ENCODE measurements at places on chromosomes 5 and 9.
A peak's percentile ranks its signal among the peaks of the same experiment; 100 is the strongest.

GRCh38 chr9:7176561-7176960, 418.8 kb downstream of the KDM4C start:
- DNase-seq = no peak

DNA sequence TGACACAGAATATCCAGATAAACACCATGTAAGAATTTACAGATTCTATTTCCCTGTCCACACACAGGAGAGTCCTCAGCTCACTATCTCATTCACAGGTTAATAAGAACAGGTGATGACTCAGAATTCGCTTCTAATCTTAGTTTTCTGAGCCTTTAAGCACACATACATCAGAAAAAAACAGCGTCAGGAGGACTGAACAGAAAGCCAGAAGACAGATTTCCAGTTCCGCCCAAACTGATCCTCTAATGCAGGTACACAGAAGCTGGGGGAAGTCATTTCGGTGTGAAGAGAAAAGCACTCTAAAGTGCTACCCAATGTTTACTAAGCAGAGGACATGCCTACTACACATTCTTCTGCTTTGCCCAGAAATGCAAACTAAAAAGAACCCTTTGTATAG, 1.6 kb downstream of the CEMIP2 start:
- DNase-seq = no peak

DNA sequence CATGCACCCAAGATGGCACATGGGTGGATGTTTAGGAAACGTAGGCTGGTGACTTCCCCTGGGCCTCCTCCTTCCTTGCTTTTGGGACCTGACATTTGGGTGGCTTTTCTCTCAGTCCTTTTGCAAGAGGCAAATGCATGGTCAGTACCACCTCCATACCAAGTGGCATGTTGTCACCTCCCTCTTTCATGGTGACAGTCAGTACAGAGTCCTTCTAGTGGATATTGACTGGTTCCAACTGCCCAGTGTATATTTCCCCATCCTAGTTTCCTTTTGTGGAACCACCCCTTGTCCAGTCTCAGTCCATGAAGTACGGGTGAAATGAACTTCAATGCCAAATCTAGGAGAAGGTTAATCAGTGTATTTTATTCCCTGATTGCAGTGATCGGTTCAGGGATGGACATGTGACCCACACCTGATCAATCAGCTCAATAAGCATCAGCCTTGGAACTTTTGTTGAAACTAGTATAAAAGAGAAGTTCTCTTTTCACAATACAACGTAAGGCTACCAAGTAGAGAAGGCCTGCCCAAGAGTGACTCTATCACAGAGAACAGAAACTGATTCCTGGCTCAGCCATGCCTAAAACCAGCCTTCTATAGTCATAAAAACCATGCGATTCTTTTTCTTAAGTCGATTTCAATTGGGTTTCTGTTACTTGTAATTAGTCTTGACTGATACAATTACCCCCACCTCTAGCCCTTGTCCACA, 143.4 kb upstream of the KLF9 start:
- DNase-seq = no peak

DNA sequence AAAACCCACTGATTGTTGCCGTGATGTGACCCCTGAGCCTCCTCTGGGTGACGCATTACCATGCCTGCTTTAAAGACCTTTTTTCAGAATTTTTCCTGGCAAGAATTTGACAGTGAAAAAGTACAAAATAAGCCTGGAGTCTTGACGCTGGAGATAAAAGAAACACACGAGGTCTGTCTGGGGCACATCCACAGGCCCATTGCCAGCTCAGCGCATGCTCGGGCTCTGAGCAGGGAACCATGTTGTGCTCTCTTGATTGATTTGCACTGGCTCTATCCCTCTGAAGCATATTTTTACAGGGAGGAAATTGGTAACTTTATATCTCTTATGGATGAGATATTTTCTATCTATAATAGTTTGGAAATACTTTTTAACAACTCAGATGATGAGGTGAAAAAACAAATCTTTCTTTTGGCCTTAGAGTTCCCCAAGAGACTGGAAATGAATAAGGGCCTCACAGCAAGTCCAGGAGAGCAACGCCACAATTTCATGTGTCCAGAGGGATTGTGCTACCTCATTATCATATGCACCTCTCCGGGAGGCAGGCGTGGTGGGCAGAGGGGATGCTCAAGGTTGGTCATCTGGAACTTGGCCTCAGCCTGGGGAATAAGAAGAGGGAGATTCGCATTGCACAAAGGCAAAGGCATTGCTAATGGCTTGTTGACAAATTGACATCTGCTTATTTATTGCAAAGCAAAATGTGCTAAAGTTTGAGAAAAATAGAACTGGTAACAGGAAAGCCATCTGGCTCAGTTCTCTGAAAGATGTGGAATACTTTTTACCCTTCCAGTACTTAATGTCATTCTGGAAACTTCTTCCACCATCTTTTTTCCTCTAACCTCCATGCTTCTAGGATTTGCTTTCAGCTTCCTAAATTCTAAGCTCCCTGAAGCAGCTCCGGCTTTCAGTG, 183.8 kb downstream of the PJA2 start:
- no peak for DNase-seq

GRCh38 chr5:4108690-4109089, 513.1 kb downstream of the IRX1 start:
- no peak for DNase-seq

DNA sequence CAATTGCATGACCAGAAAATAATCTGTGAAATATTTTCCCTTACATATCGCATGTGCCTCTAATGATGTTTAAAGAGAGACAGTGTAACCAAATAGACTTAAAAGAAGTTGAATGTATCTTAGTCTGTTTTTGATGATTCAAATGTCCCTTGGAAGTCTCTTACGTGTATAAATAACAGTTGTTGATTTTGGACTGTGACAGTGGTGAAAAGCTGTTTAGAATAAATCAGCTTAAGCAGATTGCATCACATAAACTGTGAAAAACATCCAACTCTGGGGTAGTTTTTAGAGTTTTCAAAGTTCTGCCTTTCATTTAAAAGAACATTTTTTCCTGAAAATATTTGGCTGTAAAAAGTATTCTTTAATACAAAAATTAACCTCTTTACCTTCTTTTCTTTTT, 301.1 kb downstream of the PRR16 start:
- no peak for DNase-seq

- no peak for DNase-seq
Observed at GRCh38 chr5:72167804-72168203, 60.5 kb downstream of the MAP1B start.

DNA sequence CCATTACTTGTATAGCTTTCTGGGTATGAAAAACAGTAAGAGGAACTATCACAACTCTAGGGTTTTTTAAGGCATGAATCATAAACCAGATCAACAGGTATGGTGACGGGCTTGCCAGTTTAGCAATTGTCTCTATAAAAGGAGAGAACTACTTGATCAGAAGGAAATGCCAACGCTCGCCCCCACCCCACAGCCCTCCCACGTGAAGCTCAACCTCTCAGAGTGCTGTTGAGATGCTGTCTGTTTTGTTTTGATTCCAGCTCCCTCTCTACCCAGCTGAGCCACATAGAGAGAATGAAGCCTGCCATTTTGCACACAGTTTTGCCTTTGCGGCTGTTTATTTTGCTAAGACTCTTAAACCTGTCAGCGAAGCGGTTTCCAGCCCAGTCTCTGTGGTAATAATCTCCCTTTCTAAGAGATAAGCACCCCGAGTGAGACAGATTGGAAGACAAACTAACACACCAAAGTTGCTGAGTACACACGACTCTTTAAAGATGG, 257.9 kb upstream of the ANKRD55 start:
- DNase-seq = no peak

DNA sequence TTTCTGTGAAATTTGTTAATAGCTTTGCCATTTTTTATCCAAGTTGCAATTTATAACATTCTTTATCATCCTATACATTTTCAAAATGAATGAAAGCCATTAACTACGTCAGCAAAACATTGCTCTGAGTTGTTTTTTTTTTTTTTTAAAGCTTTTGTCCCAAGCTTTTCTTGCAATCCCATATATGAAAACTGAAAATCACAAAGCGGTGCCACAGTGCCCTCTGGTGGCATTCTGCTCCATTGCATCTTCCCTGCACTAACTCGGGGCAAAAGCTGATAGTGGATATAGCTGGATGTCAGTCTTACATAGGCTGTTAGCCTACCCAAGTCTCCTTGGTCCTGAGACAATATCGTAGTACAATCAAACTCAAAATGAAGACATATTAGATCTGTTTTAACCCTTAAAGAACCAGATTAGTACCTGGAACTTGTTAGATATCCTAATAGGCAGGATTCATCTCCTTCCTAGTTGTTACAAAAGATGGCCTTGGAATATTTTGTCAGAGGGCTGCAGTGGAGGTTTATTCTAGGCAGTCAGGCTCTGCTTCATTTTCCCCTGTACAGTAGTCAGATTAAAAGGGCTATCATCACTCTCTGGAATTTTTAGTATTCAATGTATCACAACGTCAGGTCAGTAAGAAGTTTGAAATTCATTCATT, 669.9 kb downstream of the PTPRD start:
- DNase-seq = peak; percentile 17

DNA sequence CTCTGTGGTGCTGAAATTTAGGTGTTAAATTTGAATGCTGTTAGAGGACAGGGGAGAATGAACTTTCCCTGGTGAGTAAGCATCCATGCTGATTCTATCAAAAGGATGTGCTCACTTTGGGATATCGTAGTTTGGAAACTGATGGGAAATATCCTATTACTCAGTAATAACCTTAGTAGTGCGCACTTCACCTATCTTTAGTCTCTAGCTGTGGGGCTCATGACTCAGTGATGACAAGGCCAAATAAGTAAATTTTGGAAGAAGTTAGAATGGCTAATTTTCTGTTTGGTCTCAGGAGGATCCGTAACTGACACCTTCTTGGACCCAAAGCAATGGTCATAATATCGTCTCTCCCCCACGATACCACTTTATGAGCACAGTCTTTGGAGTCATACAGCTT, 448.4 kb downstream of the PSAT1 start:
- no peak for DNase-seq

- no peak for DNase-seq
Observed at GRCh38 chr9:17839776-17840175, 260.9 kb downstream of the SH3GL2 start.

- DNase-seq = peak; percentile 34
Observed at GRCh38 chr9:97307091-97307490, 368 bp upstream of the CCDC180 start.

DNA sequence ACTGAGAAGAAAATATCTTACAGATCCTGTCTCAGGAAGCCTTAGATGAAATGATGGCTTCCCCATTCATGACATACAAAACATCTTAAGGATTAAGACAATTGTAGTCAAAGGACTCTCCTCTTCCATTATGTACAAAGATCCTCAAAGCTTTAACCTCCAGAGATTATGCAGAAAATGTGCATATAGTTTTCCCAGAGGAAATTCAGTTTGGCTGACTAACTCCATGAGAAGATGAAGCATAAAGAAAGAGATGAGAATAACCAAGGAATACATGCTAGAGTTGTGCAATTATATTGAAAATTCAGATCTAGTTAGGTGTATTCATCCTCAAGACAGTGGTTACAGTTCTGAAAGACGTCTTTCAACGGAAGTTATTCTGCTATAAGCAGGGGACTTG, 18.6 kb upstream of the NDUFS4 start:
- DNase-seq = no peak

DNA sequence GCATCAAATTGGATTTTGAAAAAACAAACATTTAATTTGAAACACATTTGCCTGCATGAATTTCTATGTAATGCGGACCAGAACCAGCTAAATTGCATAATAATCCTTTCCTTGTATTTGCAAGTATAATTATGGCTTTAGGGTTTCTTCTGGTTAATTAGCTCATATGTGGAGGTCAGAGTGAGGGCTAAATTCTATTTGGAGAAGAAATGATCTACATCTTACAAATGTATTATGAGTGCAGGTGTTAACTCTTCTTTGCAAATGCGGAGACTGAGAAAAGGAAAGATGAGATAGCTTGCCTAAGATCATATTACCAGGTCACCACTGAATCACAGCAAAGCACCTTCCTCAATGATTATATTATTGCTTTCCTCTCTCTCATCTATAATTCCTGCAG, 194.7 kb downstream of the CDH9 start:
- no peak for DNase-seq

GRCh38 chr5:6222121-6222520, 156.2 kb downstream of the MED10 start:
- DNase-seq = no peak

DNA sequence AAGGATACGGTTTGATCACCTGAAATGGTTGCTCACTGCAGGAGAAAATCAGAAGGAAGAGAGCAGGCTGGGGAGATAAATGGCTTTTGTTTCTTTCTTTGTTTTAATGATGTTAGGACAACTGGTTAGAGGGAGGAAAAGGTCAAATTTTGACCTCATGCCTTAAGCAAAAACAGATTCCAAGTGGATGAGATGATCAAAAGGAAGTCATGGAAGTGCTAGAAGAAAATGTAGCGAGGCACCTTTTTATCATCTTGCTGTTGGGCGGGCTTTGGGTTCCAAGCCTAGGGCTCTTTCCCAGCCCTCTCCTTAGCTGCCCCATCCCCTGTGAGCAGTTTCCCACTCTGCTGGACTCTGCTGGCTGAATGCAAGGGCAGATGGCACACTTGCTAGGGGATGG, 127.9 kb downstream of the ADAMTS2 start:
- no peak for DNase-seq

DNA sequence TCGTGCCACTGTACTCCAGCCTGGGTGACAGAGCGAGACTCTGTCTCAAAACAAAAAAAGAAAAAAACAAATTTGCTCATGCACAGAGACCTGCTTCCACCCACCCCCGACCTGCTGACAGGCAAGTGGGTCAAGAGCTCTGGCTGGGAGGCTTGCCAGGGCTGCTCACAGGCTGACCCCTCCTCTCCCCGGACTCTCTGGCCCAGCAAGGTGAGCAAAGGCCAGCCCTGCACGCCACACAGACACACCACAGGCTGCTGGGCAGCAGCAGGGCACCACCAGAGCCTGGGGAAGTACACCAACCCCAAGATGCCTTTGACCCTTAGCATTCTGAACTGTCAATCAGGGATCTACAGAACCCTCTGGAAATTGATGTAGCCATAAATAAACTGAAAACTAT, 29.2 kb downstream of the NSUN2 start:
- no peak for DNase-seq

DNA sequence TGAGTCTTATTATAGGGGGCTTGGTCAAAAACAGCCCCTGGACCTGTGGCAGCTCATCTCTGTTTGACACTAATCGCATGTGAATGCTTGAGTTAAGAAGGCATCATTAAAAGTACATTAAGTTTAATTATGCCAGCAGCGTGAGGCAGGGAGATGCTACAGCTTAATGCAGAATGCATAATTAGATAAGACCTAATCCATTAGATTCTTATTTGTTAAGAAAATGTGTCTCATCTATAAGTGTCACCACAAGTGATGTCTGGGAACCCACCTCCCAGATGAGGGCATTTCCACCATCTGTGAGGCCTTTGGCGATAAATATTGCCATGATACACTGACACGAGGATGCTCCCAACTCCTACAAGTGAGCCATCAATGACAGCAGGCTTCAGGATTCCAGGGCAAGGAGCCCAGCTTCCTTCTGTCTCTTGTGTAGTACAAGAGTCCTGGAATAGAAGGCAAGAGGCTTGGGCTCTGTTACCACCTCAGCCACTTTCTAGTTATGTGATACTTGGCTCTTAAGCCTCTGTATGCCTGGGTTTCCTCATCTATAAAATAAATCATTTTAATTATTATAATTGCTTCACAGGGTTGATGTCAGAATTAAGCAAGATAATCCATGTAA, 202.7 kb downstream of the FAM114A2 start:
- no peak for DNase-seq
